ENCODE measurements at places on chromosomes 2 and 18.

DNA sequence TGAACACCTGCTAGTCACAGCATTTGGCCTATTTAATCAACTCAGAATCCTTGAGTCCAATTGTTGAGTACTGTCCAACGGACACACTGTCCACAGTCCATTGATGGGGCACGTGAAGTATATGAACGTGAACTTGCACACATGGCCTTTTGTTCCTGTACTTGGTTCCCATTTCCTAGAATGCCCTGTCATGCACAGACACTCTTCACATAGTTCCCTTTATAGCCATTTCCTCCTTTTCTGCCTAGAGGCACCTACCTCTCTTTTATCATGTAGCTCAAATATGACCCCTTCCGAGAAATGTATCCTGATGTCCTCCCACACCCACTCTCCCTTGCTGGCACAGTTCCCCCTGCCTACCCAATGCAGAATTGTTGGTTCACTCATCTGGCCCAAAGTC, 8.7 kb upstream of the CRYGA start:
- DNase-seq = peak; percentile 63

GRCh38 chr18:5759194-5759593, 136.1 kb downstream of the TMEM200C start:
- no peak for DNase-seq

GRCh38 chr2:191166111-191166755, 15.4 kb upstream of the STAT4 start:
- no peak for DNase-seq

- no peak for DNase-seq
Measured at GRCh38 chr2:41942278-41942677, 105.5 kb upstream of the PKDCC start.

DNA sequence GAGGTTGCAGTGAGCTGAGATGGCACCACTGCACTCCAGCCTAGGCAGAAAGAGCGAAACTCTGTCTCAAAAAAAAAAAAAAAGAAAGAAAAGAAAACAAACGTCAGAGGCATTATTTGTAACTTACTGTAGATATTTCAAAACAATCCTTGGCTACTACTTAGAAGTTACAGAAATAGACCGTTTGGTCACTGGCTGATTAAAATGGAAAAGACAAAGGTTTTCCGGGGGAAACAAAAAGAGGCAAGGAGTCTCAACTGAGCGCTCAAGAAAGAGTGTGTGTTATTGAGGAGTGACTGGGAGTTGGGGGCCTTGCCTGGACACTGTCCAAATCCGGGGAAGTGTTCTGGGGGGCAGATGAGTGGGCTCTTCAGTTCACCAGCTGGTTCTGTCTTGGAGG, 47.6 kb downstream of the TEX44 start:
- DNase-seq = no peak

GRCh38 chr18:8787794-8788193, 82.4 kb downstream of the MTCL1 start:
- DNase-seq = no peak

Measured in hematopoietic multipotent progenitor cell treated with erythropoietin and hydrocortisone succinate and interleukin-3 and kit ligand, for 6 days (in vitro differentiated cells).